ENCODE measurements at places on chromosomes 2 and 18. TPM values are rescaled to one million over a fixed set of nuclear protein-coding genes. Genes with fewer than 3 reads are reported as not detected.

DNA sequence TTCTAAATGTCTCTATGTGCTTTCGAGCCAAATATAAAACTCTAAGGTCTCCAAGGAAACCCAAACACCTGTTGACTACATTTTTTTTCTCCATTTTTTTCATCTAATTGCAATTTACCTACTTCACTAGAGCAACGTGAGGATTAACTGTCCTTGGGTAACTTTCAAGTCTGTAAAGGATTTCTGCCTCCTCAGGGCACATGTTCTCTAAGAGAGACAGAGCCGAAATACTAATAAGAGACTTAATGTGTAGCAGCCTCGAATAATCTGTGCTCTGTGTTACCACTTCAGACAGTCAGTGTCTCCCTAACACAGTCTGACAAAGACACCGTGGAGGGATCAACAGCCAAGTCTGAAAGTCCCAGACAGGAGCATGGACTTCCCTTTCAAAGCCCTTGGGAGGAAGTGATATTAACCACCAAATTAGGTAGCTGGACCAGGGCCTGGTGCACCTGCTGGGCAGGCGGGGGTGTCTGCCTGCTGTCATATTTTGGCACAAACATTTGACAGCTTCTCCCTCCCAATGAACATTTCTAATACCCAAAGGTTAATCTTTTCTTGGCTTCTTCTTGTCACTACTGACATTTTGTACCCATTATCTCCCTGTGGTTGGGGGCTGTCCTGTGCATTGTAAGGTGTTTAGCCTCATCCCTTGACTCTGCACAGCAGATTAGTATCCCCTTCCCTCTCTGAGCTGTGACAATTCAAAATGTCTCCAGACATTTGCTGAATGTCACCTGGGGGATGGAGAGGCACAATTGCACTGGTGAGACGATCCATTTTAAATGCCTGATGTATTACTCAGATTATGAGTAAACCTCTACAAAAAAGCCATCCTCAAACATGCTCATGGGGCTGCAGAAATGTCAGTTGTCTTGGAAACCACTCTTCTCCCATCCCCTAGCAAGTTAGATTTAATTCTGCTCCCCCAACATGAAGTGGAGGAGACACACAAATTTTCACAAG lies 45.7 kb upstream of the LYPD1 start:
- no peak overlapping the region for H3K4me3 ChIP-seq
- H3K27ac ChIP-seq = no peak overlapping the region
- no peak for DNase-seq
- H3K4me1 ChIP-seq = no peaks in the 10 kb centered on the region
- H3K36me3 ChIP-seq = no peaks in the 10 kb centered on the region

SCG2 gene
- 0.84 TPM for total RNA-seq

- DNase-seq = peak; percentile 23
- peaks cover 21% of the 10 kb centered on the region for H3K4me1 ChIP-seq
- H3K4me3 ChIP-seq = no peak overlapping the region
Observed at GRCh38 chr2:72781480-72781879, 44.4 kb downstream of the EXOC6B start.

DNA sequence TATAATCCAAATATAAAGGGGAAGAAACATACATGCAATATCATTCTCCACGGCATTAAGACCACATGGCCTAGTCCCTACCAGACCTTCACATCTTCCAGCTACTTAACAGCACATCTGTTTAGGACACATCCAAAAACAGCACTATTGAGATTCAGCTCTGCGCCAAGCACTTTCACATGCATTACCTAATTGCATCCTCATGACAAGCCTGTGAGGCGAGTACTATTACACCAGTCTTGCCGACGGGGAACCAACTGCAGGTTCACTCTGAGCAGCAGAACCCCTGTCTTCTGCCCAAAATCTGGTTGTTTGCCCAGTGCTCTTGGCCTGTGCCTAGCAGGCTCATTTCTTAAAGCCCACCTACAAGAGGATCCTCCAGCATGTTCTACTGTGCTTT lies 66.7 kb downstream of the AAK1 start:
- no peak overlapping the region for H3K4me3 ChIP-seq
- H3K27ac ChIP-seq = no peak overlapping the region

All from MCF 10A (cell line).